ENCODE measurements at places on chromosomes 2 and 18.

- DNase-seq = no peak
Measured at GRCh38 chr2:9031246-9031645, 27.8 kb upstream of the MBOAT2 start.

- DNase-seq = no peak
Measured at GRCh38 chr2:148221926-148222325, 201.0 kb downstream of the MBD5 start.

DNA sequence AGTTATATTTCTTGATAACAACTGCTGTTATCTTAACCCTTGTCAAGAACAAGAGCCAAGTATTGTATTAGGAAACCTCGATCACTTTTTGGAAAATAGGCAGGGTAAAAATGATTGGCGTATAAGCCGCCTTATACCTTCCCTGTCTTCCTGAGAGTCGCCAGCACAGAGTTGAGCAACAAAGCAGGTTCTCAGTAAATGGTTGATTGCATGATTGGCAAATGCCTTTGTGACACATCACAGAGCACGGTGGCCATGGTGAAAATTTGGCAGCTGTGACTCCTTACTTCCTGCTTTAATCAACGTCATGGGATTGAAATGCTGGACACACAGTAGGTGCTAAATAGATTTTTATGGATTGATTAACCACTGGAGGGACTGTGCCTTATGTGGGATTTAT is 3.9 kb upstream of the KLHL29 start:
- DNase-seq = no peak

DNA sequence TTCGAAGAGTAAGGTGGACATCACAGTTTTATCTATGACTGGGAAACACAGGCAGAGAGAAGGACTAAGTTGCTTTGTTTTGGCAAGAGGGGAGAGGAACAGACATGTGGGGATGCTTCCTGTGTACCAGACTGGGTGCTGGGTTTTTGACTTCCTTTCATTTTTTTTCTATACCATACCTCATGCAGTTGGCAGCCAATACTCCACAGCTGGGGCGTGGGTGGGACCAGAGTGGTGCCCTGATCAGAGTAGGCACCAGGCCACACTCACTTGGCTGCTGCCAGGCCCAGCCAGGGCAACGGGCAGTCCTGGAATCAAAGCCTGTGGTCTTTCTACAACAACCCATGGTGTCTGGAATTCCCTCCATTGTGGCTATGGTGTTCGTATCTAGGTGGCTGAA is 45.2 kb downstream of the SH3RF3 start:
- DNase-seq = no peak

DNA sequence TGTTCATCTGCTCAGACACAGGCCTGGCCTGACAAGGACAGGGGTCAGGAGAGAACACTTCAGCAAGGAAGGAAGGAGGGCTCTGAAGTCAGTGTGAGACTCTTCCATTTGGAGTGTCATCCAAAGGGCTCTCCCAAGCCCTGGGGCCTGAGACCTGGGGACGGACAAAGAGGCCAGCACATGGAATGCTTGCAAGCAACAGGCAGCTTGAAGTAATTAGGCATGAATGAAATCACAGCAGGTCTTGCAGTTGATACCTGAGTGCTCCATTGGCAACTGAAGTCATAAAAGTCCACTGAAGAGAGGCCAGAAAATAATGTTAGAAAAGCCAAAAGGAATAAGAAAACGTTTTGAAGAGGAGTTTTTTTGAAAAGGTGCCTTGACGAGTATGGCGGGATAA is 231.7 kb downstream of the VAPA start:
- DNase-seq = no peak

DNA sequence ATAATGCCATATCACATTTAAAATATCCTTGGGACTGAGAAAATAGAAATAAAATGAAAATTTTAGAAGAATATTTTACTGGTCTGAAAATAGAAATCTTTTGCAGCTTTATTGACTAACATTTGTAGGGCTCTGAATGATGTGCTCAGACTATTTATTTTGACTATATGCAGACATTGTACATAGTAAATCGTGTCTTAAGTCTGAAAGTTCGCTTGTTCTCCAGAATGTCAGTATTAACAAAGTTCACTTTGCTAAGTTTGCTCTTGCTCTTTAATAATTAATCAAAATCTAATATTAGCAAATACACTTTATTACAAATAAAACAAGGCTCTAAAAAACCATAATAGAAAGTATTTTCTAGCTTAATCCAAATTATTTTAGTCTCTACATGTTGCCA is 219.8 kb downstream of the WDR7 start:
- no peak for DNase-seq
